IMR-90 (cell line): ENCODE measurements at places on chromosomes 1 and 21.

- no peak for DNase-seq
These were observed 2.3 kb downstream of the FCRLB start for GRCh38 chr1:161723459-161724141.

DNA sequence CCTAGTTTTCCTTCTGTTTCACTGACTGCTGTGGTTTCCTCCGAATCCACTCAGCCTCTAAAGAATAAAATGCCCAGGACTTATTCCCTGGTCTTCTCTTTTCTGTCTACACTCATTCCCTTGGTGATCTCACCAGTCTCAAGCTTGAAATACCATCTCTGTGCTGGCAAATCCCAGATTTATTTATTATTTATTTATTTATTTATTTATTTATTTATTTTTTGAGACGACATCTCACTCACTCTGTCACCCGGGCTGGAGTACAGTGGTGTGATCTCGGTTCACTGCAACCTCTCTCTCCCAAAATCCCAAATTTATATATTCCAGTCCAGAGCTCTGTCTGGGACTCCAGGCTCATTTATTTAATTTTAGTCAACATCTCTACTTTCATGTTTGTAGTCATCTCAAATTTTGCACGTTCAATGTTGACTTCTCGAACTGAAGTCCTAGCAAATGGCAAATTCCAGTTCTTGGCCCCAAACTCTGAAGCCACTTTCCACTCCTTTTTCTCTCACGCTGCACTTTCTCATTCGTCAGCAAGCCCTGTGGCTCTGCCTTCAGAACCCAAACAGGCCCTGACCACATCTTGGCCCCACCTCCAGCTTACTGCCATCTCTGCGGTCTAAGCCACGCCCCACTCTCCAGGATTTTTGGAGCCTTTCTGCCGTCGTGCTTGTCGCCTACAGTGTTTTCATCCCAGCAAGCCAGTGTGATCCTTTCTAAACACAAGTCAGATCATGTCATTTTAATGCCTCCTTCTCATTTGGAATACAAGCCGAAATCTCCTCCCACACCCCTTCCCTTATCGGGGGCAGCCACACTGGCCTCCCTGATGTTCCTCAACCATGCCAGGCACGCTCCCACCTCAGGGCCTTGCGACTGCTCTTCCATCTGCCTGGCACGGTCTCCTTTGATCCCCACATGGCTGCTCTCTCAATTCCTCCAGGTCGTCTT is 14.2 kb upstream of the TENT5B start:
- peak; percentile 69 for DNase-seq

- DNase-seq, result no peak
These were observed 116.2 kb downstream of the PTBP2 start for GRCh38 chr1:96837781-96838216.

GRCh38 chr1:176515310-176515709 is 52.3 kb downstream of the PAPPA2 start:
- peak; percentile 8 for DNase-seq

DNA sequence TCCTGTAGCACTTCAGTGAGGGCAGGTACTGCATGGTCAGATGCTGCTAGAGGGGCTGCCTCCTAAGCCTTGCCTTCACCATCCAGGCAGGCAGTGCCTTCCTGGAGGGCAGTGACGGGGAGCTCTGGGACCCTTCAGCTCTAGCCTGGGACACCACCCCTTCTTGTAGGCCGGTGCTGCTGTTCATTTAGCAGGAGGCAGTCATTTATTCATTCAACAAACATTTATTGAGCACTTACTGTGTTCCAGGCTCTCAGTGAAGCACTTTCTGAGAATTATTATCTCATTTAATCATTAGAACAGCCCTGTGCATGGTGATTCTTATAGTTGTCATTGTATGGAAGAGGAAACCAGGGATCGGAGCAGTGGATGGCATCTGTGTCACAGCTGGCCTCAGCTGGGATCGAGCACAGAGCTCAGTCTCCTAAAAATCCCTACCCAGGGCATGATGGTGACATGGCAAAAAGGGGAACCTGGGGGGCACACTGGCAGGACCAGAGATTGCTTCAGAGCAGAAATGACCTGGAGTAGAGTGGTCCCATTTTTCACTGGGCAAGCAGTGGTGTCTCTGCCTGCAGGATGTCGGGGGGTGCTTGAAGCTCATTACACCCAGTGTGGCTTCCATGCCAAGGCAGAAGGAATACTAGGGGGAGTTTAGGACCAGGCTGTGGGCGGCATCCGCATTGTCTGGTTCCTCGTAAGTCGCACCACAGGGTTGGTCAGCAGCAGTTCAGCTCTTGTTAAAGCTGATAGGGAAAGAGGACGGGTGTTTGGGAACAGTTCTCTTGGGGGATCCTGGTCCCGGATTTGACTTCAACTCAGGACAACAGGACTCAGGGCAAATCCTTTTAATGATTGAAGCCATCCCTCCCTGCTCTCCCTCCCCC is 28.8 kb downstream of the ARHGEF10L start:
- no peak for DNase-seq

GRCh38 chr1:150566589-150567340 is 12.6 kb downstream of the MCL1 start:
- no peak for DNase-seq

DNA sequence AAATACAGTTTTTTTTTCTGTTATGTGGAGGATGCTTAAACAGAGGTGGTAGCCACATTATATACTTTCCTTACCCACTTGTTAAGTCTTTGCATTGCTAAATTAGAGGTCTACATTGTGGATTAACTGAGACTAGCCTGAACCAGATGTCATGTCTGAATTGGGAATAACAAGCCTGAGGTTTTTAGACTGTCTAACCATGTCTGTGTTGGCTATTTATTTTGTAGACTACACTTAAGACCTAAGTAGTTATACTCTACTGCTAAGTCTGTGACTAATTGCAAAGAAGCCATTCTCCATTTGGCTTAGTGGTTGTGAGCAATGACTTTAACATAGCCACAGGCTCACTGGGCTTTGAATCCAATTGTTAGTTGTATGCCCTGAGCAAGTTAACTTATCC is 45.4 kb downstream of the CDC14A start:
- no peak for DNase-seq

DNA sequence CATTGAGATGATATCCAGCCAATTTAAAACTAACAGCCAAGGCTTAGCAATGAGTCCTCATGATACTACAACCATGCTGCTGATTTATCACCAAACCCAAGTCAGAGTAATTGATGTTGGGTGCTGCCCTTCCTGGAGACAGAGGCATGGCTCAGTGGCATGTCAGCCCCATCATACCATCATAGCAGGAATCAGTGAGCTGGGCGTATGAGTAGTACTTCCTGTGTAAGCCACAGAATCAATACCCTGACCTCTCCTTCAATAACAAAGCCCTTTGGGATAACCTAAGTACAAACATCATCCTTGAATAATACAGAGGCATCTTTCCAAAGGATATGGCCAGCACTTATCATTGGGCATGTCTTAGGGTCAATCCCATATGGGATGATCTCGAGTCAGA is 3.0 kb upstream of the LCE1E start:
- DNase-seq, result no peak

DNA sequence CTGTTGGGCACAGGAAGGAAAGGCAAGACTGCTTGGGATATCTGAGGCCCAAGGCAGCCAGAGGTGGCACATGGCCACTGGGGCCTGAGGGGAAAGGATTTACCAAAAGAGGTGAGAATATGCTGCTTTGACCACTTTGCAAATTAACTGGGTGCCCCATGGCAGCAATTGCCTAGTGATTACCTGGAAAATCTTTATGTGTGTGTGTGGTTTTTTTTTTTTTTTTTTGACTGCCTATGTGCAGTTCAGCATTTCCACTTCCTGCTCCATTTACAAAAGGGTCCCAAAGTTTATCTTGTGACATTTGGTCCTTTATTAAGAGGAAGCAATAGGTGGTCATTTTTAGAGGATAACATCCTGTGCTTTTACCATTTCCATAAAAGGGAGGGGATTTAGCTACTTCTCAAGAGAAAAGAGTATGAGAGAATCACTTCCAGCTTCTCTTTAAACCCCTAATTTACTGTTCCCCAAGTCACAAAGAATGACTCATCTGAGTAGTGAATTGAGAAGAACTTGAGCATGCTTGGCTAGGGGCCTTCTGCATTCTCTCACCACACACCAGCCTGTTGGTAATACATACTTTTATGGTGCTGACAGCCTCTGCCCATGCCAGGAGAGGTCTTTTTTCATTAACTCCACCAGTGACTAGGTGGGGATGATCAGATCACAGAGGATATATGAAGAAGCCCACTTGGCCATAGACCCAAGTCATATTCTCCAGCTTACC is 52.1 kb downstream of the SYDE2 start:
- DNase-seq, result peak; percentile 64

DNA sequence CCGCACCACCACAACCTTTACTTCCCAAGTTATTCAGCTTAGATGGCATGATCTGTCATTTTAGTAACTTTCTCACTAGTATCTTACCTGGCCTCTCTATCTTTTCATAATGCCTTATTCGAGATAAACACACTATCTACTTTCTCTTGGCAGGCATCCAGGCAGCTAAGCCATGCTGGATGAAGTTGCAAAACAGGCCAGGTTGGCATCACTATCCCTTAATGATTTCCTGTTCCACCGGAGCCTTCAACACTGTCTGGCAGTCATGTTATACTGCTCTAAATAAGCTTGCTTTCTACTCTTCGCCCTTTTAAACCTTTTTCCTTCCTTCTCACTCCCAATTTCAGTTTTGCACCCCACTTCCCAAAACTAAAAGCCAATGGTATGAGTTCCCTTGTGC is 12.0 kb upstream of the KCNH1 start:
- DNase-seq, result no peak

DNA sequence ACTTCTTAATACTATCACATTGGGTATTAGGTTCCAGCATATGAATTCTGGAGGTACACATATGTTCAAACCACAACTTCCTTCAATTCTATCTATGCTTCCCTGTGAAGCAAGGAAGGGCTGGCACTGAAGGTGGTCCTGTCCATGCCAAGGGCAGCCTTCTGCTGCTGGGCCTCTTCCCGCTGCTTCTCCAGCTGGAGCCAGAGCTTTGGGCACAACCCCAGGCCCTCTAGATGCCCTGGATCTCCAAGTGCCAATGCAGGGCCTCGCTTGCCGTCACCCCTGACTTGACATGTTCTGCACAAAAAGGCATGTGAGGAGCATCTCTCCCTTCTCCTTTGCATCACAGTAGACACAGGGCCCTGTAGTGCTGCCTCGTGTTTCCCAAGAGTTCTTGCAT is 62.6 kb downstream of the STYXL2 start:
- no peak for DNase-seq

GRCh38 chr1:247681288-247681897 is 1.9 kb upstream of the OR13G1 start:
- DNase-seq, result peak; percentile 27

DNA sequence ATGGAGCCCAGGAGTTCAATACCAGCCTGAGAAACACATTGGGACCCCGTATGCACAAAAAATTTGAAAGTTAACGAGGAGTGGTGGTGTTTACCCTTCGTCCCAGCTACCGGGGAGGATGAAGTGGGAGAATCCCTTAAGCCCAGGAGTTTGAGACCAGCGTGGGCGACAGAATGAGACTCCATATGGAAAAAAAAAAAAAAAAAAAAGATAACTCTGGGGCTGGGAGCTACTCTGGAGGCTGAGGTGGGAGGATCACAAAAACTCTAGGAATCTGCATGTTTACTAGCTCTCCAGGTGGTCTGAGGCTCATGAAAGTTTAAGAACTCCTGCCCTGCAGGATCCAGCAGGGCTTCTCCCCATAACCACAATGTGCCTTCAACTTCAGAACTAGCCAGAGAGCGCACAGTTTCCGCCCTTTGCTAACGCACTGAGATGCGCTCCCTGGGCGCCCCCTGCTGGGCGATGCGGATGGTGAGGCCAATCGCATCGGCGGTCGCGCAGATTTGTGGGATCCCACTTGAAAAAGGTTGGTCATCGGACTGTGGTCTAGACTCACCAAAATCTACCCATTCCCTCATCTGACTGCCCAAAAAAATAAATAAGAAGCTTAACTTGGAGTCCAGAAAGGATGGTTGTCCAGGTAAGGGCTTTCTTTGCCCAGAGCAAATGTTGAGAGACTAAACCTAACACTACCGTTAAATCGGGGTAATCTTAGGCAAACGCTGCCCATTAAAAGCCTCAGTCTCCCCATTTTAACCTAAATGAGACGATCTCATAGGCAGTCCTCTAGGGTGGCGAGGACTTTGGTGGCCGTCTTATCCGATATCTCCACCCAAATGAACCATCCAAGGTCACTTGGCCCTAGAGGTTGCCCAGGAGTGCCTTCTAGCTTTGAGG is 8.8 kb downstream of the ZNF683 start:
- peak; percentile 64 for DNase-seq

GRCh38 chr1:186930238-186930637 is 101.5 kb downstream of the PLA2G4A start:
- DNase-seq, result peak; percentile 58

DNA sequence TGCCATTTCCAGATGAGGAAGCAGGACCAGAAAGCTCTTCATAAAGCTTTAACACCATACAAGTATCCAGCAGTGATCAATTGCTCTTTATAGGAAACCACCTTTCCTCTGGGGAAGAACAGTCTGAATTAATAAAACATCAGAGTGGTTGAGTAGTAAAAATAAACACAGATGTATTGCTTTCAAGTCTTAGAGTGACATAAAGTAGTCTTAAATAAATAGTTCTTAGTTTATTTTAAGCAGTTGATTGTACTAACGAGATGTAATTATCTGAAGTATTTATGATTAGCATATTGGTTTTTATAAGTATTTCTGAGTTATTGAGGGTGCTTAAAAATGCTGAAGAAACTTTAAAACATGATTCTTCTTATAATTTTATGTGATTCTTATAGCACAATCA is 67.0 kb downstream of the PRKAA2 start:
- DNase-seq, result no peak

DNA sequence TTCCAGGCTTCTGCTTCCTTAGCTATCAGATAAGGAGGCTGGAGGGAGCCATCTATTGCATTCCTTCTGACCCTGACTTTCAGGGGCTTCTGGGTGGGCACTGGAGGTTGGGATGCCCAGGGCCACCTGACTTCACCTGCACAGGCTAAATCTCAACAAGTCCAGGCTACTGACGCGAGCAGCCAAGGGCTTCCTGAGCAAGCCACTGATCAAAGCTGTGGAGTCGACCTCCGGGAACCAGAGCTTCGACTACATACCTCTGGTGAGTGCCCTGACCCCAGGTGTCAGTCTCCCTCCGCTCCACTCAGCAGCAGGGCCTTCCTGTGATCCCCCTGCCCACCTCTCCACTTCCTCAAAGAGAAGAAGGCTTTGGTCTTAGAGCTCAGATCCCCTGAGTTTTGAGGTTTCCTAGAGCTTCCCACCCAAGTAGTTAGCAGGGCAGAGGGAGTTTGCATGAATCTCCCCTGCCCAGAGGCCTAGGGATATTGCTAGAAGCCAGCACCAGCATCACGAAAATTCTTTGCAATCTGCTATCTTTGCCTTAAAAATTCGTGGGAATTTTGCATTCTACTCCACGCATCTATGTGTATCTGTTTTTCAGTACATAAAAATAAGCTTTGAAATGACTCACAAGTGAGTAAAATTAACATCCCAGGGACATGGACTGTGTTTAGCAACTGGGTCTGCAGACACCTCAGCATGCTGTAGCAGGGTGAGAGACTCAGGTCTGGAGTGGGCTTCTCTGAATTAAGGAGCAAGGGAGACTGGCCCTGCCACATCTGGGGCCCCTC is 61.4 kb downstream of the VWA5B1 start:
- DNase-seq, result no peak

GRCh38 chr1:23585321-23586022 is 26.2 kb upstream of the ID3 start:
- DNase-seq, result peak; percentile 99
